ENCODE measurements at places on chromosomes 3 and 15.

- no peak for DNase-seq
These were observed 3.9 kb upstream of the RNU6-1 start for GRCh38 chr15:67843571-67844387.

GRCh38 chr15:46344915-46345314, 710.1 kb downstream of the SQOR start:
- no peak for DNase-seq

DNA sequence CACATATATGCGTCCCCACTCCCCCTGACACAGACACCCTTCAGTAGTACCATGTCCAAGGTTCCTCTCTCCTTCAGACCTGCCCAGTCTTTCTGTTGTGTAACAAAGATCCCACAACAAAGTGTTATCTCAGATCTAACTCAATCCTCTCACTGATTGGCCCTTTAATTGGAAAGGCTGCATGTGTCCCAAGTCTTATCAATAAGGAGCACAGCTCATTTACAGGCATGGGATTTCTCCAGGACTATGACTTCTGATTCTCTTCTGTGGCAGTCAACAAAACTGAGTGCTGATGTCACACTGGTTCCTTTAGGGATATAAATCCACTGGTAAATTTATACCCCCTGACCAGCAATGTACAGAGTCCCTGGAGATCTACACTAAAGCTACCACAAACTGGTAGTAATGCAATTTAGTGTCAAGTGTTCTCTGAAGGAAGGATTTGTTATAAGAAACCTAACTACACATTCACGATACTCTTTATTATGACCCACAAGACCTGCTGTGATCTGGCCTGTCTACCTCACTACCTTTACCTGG, 28.1 kb downstream of the CLK3 start:
- no peak for DNase-seq

GRCh38 chr3:16893618-16894200, 9.0 kb downstream of the PLCL2 start:
- DNase-seq, result peak; percentile 16

DNA sequence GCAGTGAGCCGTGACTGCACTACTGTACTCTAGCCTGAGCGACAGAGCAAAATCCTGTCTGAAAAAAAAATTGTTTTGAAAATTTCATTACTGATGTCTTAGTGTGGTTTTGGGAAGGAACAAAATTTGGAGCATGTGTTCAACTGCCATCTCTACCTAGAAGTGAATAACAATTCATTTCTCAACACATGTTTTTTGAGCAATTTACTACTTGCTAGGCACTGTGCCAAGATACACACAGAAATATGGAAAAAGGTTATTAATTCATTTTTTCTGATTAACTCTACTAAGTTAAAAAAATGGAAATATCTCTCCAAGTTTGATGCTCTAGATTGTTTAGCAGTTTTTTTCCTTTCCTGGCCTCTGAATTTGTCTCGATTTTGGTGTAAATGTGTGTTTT, 5.2 kb upstream of the TCF12 start:
- DNase-seq, result no peak

- DNase-seq, result no peak
These were observed 173.5 kb downstream of the OR4M2 start for GRCh38 chr15:22253676-22254408.

DNA sequence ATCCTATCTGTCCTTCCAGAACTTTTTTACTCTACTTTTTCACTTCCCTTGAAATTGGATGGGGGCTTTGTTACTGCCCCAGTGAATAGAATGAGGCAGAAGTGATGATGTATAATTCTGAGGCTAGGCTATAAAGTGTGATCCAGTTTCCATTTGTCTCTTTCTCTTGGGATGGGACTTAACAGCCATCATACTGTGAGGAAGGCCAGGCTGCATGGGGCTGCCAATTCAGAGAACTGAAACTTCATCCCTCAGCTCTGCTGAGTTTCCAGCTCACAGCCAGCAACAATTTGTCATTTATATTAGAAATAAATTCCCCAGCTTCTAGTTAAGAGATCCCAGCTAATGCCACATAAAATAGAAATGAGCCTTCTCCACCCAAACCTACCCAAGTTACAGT, 504.0 kb upstream of the TGFBR2 start:
- no peak for DNase-seq

DNA sequence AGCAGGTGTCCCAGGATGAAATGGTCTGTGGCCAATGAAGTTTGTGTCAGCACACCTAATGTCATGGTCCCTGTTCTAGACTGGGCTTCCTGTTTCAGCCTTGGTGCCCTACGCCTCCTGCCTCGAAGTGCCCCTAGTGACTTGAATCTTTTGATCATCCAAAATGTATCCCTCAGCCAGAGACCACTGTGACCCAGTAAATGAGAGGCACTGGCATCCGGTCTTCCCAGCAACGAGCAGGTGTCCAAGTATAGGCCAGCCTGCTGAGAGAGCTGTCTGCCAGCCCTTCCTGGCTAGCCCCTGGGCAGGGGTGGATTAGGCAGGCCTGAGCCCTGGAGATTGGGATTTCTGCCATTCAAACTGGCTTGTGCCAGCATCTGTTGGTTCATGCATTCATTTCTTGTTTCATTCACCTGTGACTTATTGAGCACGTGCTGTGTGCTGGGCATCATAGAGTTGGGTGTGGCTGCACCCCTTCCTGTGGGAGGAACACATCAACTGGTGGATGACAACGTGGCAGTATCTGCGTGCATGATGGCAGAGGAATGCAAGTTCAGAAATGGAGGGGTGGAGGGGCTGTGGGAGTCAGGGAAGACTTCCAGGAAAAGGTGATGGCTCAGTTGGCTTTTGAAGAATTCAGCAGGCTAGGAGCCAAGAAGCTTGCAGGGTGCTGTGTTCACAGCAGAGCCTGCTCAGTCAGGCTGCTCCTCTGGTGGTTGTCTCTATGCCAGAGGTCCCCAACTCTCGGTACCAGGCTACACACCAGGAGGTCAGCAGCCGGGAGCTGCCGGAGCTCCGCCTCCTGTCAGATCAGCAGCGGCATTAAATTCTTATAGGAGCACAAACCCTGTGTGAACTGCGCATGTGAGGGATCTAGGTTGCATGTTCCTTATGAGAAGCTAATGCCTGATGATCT, 21.6 kb downstream of the ESYT3 start:
- no peak for DNase-seq

- DNase-seq, result peak; percentile 21
These were observed 828 bp downstream of the U2SURP start for GRCh38 chr3:143002083-143002712.

DNA sequence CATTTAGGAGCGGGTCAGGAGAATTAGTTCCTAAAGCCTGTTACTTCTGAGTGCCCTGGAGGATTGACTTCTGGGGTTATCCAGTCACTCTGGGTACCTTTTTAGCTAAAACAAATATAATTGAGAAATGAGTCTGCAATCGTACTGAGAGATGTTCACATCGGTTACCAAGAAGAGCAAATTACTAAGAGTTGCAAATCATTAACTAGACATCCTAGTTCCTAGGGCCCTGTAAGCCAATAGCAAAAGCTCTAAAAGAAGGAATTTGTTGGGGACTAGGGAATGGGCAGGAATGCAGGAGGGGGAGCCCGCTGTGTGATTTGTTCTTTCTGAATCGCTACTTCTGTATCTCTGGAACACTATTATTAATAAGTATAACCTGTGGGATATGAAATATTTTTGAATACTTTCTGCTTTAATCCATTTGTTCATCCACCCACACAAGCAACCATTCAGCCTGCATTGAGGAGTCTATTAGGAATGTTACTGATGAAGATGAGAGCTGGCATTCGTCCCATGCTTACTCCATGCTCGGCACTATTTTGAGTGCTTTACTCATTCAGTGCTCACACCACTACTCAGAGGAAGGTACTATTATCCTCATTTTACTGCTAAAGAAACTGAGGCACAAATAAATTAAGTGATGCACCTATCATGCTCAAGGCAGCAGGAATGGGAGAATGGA, 31.5 kb upstream of the KY start:
- DNase-seq, result no peak

DNA sequence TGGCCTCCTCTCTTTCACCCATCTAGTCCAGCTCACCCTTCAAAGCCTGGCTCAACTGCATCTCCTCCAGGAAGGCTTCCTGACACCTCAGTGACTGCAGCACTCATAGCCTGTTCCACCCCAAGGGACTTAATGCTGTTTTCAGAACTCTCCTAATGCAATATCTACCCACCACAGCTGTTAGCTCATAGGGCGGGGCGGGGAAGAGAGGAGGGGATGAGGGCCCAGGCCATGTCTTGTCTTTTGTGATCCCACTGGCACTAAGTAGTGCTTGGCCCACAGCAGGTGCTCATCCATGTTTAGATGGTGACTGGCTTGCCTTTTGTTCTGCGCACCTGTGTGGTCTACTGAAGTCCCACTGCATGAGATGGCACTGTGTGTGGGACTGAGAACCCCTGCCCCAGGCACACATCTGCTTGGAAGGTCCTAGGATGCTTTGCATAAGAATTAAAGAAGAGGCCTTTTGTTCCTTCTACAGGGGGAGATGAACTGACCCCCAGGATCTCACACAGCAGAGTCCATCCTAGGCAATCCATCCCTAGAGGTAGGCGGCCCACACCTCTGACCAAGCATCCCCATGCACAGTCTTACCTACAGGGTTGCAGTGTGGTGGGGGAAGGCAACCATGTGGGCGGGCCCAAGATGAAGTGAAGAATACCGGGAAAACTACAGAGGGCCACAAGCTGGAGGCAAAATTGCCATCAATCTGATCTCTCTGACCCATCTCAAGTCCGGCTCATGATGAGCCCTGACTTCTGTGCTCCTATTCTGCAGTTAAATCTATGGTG, 23.0 kb downstream of the SLC12A8 start:
- DNase-seq, result no peak

DNA sequence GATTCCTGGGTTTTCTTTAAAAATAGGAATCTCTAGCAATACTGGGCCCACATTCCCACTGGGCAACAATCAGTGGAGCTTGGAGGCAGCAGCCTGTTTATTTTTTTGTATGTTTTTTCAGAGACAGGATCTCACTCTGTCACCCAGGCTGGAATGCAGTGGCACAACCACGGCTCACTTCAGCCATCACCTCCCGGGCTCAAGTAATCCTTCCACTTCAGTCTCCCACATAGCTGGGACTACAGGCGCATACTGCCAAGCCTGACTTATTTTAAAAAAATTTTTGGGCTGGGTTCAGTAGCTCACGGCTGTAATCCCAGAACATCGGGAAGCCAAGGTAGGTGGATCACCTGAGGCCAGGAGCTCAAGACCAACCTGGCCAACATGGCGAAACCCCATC, 29.1 kb upstream of the GNB5 start:
- no peak for DNase-seq

DNA sequence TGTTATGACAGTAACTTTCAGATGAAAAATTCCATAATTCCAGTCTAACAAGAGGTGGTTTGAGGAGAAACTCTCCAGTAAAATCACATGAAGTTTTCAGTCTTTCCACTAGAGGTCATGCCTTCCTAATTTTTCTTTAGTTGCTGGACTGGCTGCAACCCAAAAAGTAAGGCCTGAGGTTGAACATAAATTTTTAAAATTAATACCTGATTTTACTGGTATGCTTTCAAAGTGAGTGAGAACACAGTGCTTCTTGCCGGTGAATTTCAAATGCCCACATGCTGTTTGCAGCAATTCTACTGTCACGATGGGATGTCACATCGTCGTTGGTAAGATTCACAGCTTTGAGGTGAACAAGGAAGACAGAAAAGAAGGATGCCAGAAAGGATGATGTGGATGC, 89.0 kb upstream of the FGF12 start:
- DNase-seq, result peak; percentile 72

GRCh38 chr15:37880009-37880834, 54.2 kb upstream of the TMCO5A start:
- DNase-seq, result peak; percentile 76

All from NCI-H2081 (cell line).